ENCODE measurements at places on chromosomes 5 and 9.

DNA sequence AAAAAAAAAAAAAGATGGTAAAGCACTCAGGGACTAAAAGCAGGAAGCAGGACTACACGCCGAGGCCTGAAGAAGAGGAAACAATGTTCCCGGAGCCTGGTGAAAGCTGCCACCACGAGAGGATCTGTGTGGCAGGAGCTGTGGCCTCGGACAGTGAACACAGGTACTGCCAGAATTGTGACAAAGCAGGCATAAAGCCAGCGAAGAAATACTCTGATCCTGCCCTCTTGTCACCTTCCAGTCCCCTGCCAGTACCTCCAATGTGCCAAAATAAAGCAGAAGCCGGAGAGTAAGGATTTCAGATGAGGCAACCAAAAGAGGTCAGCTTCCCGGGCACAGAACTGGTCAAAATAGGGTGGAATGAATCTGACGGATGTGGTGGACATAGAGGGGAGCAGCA, 211.5 kb upstream of the TARS1 start:
- no peak for DNase-seq
- no peaks in the 10 kb centered on the region for H3K36me3 ChIP-seq
- no peak overlapping the region for H3K4me3 ChIP-seq
- H3K27me3 ChIP-seq: no peaks in the 10 kb centered on the region

DNA sequence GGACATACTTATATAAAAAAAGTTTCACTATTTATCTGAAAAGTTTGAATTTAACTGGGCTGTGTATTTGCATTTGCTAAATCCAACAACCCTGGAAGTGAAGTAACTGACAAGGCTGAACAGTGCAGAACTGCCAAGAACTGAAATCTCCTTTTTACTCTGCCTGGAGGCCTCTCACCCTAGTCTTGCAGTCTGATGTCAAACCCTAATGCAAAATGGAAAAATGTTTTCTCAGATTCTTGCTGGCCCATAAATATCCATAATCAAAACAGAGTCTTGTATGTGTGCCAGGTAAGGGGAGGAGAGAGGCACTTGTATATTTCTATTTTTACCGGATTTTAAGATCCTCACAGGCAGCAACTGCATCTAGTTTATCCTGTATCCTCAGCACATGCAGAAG, 432.7 kb upstream of the KLF4 start:
- no peaks in the 10 kb centered on the region for H3K36me3 ChIP-seq
- H3K27me3 ChIP-seq: no peaks in the 10 kb centered on the region
- no peaks in the 10 kb centered on the region for H3K4me1 ChIP-seq
- H3K4me3 ChIP-seq: no peak overlapping the region
- no peak overlapping the region for H3K27ac ChIP-seq

- no peak overlapping the region for H3K27ac ChIP-seq
- H3K4me3 ChIP-seq: no peak overlapping the region
- H3K4me1 ChIP-seq: no peaks in the 10 kb centered on the region
- no peak for DNase-seq
- H3K36me3 ChIP-seq: no peaks in the 10 kb centered on the region
- H3K27me3 ChIP-seq: no peaks in the 10 kb centered on the region
Measured at GRCh38 chr5:115418788-115419187, 122.3 kb upstream of the CCDC112 start.

DNA sequence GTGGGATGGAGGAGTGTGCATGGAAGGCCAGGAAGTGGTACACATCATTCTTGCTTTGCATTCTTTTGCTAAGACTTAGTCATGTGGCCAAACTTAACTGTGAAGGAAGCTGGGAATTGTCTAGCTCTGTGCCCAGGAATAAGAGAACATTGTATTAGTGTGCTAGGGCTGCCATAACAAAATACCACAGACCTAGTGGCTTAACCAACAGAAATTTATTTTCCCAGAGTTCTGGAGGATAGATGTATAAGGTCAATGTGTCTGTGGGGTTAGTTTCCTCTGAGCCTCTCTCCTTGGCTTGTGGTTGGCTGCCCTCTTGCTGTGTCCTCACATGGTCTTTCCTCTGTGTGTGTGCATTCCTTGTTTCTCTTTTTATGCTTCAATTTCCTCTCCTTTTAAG, 32.4 kb downstream of the NNT start:
- peaks cover 12% of the 10 kb centered on the region for H3K36me3 ChIP-seq
- no peak overlapping the region for H3K27ac ChIP-seq
- no peak for DNase-seq
- H3K27me3 ChIP-seq: no peaks in the 10 kb centered on the region

DNA sequence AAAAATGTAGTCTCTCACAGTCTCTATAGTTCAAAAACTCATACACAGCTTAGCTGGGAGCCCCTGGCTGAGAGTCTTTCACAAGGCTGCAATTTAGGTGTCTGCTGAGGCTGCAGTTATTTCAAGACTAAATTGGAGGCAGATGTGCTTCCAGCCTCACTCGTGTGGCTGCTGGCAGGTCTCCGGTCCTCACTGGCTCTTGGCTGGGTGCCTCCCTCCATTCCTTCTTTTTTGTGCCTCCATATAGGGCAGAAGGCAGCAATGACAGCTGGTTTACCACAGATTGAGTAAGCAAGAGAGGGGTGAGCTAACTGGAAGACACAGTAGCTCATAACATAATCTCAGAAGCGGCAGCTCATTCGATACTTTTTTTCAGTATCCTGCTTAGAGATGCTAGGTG, 2167.7 kb upstream of the WWC1 start:
- H3K4me1 ChIP-seq: no peaks in the 10 kb centered on the region
- no peak overlapping the region for H3K4me3 ChIP-seq
- DNase-seq: no peak
- H3K27me3 ChIP-seq: no peaks in the 10 kb centered on the region
- no peak overlapping the region for H3K27ac ChIP-seq

- DNase-seq: no peak
- H3K27ac ChIP-seq: no peak overlapping the region
- no peaks in the 10 kb centered on the region for H3K4me1 ChIP-seq
Measured at GRCh38 chr5:7398596-7399280, 2.8 kb downstream of the ADCY2 start.

DNA sequence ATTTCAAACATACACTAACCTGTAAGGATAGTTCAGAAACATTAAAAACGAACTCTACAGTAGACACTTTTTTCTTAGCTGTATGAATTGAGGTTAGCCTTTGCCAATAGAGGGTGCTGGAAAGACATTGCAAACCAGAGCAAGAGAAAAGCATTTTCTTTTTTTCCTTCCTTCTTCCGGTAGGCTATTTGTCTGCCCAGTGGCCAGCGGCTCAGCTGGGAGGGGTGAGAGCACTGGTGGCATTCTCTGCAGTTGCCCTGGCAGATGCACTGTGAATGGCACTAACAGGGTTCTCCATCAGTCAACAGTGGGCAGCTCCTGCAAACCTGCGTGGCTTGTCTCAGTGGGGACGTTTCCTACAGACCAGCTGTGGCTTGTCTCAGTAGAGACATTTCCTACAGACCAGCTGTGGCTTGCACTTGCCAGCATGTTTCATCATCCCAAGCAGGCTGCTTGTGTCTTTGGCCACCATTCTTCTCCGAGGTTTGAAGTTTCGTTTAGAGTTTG, 984.5 kb upstream of the CDH18 start:
- H3K4me3 ChIP-seq: no peak overlapping the region
- no peaks in the 10 kb centered on the region for H3K4me1 ChIP-seq
- no peak for DNase-seq
- no peaks in the 10 kb centered on the region for H3K27me3 ChIP-seq
- no peak overlapping the region for H3K27ac ChIP-seq

DNA sequence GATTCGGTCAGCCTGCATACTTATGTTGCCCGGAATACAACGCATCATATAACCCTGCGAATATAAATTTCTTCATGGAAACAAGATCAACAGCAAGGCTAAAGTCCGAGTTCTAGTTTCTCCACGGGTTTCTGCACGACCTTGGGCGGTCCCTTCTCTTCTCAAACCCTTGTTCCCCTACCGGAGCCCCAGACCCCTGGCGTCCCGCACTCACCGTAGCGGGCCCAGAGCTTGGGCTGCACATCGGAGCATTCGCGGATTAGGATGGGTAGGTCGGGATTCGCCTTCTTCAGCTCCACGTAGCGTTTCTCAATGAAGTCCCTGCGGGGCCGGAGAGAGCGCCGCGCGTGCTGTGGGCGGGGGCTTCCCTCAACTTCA, 399 bp downstream of the NDUFA2 start:
- peaks cover 29% of the 10 kb centered on the region for H3K4me1 ChIP-seq
- H3K4me3 ChIP-seq: peak overlapping the region; percentile 92
- peak overlapping the region; percentile 97 for H3K27ac ChIP-seq
- no peak for DNase-seq
- peaks cover 31% of the 10 kb centered on the region for H3K36me3 ChIP-seq

DNA sequence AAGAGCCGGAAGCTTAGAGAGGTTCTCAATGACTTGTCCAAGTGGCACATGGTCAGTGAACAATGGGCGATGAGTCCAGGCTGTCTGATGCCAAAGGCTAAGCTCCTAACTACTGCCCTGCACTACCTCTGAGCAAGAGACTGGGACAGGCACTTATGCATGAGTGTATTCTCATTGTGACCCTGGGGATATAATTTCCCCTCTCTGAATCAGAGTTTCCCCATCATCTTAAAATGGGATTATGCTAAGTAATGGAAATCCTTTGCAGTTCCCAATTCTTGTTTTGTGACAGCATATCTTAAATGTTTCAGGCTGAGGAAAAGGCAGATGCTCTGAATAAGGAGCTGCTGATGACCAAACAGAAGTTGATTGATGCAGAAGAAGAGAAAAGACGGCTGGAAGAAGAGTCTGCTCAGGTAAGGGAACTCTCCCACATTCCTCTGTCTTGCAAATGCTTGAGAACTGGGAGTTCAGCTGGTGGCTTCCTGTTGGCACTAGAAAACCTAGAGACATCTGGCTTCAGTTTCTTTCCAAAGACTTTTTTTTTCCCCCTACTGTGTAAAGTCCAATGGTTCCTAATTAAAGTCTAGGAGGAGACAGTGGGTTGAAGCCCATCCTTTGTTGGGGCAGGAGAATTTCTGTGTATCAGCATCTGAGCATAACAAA, 64.1 kb downstream of the GPR21 start:
- no peak overlapping the region for H3K4me3 ChIP-seq
- no peak for DNase-seq
- no peak overlapping the region for H3K27ac ChIP-seq
- no peaks in the 10 kb centered on the region for H3K27me3 ChIP-seq
- H3K4me1 ChIP-seq: no peaks in the 10 kb centered on the region

- no peaks in the 10 kb centered on the region for H3K36me3 ChIP-seq
- H3K27me3 ChIP-seq: no peaks in the 10 kb centered on the region
- H3K27ac ChIP-seq: no peak overlapping the region
Measured at GRCh38 chr9:99282406-99282805, 60.3 kb downstream of the SEC61B start.

DNA sequence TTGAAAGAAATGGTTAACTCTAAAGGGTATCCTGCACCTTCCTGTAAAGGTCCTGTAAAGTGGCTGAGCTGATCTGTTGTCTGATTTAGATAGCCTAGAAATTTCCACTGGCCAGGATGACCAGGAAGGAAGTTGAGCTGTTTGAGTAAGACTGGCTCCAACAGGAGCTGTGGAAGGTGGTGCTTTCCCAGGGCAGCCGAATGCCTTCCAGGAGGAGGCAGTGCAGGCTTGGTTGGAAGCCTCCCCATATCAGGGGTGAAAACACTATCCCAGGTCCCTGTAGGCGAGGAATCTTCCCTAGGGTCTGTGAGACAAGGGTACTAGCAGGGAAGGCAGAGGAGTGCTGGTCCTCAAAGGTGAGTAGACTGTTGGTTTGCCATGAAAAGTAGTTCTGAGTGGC, 98.4 kb downstream of the LIX1 start:
- H3K4me1 ChIP-seq: no peaks in the 10 kb centered on the region
- no peak overlapping the region for H3K27ac ChIP-seq
- no peaks in the 10 kb centered on the region for H3K36me3 ChIP-seq
- DNase-seq: no peak
- no peaks in the 10 kb centered on the region for H3K27me3 ChIP-seq
- no peak overlapping the region for H3K4me3 ChIP-seq

GRCh38 chr5:179615203-179615602, 8.3 kb downstream of the HNRNPH1 start:
- no peak for DNase-seq
- H3K4me1 ChIP-seq: peaks cover 44% of the 10 kb centered on the region
- no peak overlapping the region for H3K27ac ChIP-seq
- H3K36me3 ChIP-seq: peaks cover 88% of the 10 kb centered on the region
- no peaks in the 10 kb centered on the region for H3K27me3 ChIP-seq

- H3K36me3 ChIP-seq: no peaks in the 10 kb centered on the region
- DNase-seq: no peak
- no peak overlapping the region for H3K4me3 ChIP-seq
- no peak overlapping the region for H3K27ac ChIP-seq
Measured at GRCh38 chr9:88953381-88954029, 37.8 kb upstream of the S1PR3 start.

DNA sequence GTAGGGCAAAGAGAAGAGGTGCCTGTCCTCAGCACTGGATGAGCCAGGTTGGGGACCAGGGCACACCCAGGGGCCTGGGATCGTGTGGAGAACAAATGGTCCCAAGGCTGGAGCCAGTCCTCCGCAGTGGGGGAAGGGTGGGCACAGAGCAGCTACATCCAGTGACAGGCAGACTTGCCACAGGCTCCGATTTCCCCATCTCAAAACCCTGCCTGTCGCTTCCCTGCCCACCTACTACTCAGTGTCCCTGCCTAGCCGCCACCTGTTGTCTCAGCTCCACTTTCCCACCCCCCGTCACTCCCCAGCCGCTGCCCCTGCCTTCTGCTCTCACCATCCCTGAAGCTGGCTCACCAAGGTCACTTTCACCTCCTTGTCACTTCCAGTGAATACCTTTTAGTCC, 13.9 kb upstream of the ENHO start:
- peaks cover 5% of the 10 kb centered on the region for H3K27me3 ChIP-seq
- no peaks in the 10 kb centered on the region for H3K4me1 ChIP-seq
- DNase-seq: no peak
- no peak overlapping the region for H3K27ac ChIP-seq
- no peaks in the 10 kb centered on the region for H3K36me3 ChIP-seq
- no peak overlapping the region for H3K4me3 ChIP-seq

GRCh38 chr5:81335946-81336345, 34.6 kb downstream of the ZCCHC9 start:
- H3K4me1 ChIP-seq: no peaks in the 10 kb centered on the region
- no peaks in the 10 kb centered on the region for H3K27me3 ChIP-seq
- no peaks in the 10 kb centered on the region for H3K36me3 ChIP-seq
- no peak for DNase-seq
- no peak overlapping the region for H3K4me3 ChIP-seq

GRCh38 chr5:121913418-121913817, 48.4 kb upstream of the SRFBP1 start:
- H3K36me3 ChIP-seq: no peaks in the 10 kb centered on the region
- no peak for DNase-seq
- H3K27me3 ChIP-seq: no peaks in the 10 kb centered on the region
- no peak overlapping the region for H3K4me3 ChIP-seq
- no peaks in the 10 kb centered on the region for H3K4me1 ChIP-seq
- no peak overlapping the region for H3K27ac ChIP-seq
